ENCODE measurements at places on chromosomes 6 and 20. TPM values are rescaled to one million over a fixed set of nuclear protein-coding genes. Genes with fewer than 3 reads are reported as not detected.
A peak's percentile ranks its signal among the peaks of the same experiment; 100 is the strongest.

GRCh38 chr6:51141080-51141479 lies 322.4 kb downstream of the TFAP2B start:
- no peaks in the 10 kb centered on the region for H3K36me3 ChIP-seq
- no peak overlapping the region for H3K4me3 ChIP-seq
- no peaks in the 10 kb centered on the region for H3K27me3 ChIP-seq
- DNase-seq: no peak
- H3K27ac ChIP-seq: no peak overlapping the region

DNA sequence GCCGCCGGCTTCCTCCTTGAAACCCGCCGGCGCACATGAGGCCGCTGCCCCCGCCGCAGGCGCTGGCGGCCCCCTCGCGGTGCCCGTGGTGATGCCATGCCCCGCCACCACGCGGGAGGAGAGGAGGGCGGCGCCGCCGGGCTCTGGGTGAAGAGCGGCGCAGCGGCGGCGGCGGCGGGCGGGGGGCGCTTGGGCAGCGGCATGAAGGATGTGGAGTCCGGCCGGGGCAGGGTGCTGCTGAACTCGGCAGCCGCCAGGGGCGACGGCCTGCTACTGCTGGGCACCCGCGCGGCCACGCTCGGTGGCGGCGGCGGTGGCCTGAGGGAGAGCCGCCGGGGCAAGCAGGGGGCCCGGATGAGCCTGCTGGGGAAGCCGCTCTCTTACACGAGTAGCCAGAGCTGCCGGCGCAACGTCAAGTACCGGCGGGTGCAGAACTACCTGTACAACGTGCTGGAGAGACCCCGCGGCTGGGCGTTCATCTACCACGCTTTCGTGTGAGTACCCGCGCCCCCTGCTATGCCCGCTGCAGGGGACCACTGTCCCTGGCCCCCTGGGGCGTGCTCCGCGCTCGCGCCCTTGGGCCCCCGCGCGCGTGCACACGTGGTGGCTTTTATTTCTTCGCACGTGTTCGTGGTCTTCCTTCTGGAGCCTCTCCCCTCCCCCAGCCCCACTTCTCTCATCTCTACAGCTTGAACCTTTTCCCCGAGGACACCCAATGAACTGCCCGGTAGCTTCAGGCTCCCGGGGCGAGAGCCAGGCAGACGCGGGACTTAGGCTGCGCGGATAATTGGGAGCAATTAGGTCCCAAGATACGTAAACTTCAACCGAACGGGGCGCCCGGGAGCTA lies 453 bp downstream of the KCNQ5 start:
- peaks cover 61% of the 10 kb centered on the region for H3K4me1 ChIP-seq
- DNase-seq: peak; percentile 65

DNA sequence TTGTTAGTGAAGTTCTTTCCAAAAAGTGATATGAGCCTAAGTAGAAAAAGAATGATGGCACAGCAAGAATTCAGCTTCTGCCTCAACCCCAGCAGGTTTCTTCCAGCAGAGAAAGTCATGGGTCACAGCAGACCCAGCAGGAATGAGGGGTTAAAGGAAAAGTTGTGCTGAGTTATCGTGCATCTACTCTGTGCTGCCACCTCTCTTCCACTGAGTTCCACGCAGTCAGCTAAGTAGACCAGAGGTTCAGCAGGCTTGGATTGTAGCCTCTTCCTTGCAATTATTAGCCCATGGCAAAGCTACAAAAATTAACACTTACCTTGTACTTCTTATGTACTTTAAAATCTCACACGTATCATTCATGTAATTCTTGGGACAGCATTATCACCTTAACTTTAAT lies 510.8 kb downstream of the PTPRT start:
- no peak overlapping the region for H3K27ac ChIP-seq
- H3K27me3 ChIP-seq: no peaks in the 10 kb centered on the region
- H3K36me3 ChIP-seq: no peaks in the 10 kb centered on the region
- no peaks in the 10 kb centered on the region for H3K4me1 ChIP-seq
- H3K4me3 ChIP-seq: no peak overlapping the region
- DNase-seq: no peak

DNA sequence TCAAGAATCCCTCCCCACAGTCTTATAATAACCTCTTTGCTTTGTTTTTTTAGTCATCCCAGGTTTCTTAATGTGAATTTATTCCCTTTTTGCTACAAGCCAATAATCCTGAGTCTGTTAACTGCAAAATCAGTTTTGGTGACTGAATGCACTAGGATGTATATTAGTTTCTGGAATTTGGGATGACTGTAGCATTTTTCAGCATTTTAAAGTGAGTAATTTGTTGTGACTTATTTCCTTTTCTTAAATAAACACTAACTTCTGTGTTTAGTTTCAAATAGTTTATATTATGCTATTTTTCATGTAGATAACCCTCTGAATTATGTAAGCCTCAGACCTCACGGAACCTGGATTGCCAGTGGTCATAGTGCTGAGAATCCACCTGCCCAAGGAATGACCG lies 5.5 kb downstream of the CST1 start:
- H3K27me3 ChIP-seq: no peaks in the 10 kb centered on the region
- H3K36me3 ChIP-seq: no peaks in the 10 kb centered on the region
- no peak for DNase-seq
- no peak overlapping the region for H3K4me3 ChIP-seq

DNA sequence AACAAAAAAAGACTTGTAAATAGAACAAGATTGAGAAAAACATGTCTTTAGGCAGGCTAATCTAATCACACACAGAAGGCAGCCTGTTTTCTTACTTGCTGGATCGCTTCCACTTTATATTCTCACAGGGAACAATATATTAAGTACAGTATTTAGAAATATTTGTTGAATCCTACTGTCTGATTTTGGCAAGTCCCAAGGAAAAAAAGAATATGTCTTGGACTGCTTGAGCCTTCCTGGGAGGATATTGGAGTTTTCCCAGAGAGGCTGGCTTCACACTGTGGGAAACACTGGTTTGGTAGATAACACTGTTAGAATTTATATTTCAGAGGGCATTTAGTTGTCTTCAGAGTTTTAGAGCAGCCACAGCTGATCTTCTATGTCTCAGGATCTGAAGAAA lies 229.7 kb downstream of the PRL start:
- H3K27ac ChIP-seq: no peak overlapping the region
- no peak overlapping the region for H3K4me3 ChIP-seq
- H3K27me3 ChIP-seq: no peaks in the 10 kb centered on the region
- H3K36me3 ChIP-seq: no peaks in the 10 kb centered on the region

DNA sequence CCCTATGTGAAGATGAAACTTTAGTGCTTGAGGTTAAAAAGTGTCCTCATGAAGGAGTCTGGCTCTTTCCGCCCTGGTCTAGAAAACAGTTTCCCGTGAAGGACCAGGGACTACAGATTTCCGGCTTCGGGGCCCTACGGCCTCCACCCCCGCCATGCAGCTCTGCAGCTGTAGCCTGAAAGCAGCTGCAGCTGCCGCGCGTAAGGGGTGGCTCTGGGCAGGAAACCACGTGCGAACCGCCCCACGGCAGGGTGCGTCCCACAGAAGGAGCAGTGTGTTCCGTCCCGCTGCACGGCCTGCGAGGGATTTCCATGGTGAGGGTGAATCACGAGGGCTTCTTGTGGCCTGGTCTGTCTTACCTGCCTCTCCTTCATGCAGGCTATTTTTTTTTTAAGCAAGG lies 117.0 kb downstream of the ERMARD start:
- no peak overlapping the region for H3K4me3 ChIP-seq
- H3K4me1 ChIP-seq: peaks cover 10% of the 10 kb centered on the region
- H3K27ac ChIP-seq: no peak overlapping the region
- H3K27me3 ChIP-seq: no peaks in the 10 kb centered on the region

DNA sequence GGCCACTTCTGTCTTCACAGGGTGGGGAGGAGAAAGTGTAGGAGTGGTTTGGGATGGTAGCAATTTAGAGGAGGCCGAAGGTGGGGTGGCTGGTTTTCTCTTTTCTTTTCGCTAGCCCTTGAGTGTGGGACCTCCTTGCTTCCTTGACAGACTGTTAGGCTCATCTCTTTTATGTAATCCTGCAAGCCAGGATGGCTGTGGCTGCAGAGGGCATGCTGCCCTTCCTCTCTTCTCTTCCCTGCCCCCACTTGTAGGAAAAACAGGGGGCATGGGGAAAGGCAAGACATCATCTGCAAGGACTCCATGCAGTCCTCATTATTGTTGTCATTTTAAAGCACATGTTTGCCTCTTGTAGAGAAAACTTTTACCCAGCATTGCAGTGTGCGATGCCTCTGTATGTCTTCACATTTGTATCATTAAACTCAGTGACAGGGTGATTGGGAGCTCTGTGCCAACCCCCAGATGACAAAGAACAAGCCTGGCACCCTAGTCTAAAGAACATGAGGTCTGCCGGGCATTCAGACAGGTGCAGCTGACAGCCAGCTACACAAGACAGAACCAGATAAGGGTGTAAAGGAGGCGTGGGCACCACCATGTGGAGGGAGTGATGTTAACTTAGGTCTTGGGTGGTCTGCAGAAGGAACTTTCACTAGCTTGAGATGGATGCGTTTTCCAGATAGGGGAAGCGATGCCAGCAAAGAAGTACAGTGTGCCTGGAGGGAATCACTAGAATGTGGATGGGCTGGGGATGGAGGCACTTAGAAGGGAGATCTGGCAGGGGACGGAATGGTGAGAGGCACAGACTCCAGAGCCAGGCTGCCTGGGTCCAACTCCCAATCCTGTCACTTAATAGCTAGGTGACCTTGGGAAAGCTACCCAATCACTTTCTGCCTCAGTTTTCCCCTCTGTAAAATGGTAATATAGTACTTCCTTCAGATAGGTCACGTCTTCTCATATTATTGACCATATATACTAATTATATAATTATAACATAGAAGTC lies 207.6 kb downstream of the TBC1D7 start:
- H3K36me3 ChIP-seq: no peaks in the 10 kb centered on the region
- H3K4me1 ChIP-seq: no peaks in the 10 kb centered on the region
- peaks cover 12% of the 10 kb centered on the region for H3K27me3 ChIP-seq

DNA sequence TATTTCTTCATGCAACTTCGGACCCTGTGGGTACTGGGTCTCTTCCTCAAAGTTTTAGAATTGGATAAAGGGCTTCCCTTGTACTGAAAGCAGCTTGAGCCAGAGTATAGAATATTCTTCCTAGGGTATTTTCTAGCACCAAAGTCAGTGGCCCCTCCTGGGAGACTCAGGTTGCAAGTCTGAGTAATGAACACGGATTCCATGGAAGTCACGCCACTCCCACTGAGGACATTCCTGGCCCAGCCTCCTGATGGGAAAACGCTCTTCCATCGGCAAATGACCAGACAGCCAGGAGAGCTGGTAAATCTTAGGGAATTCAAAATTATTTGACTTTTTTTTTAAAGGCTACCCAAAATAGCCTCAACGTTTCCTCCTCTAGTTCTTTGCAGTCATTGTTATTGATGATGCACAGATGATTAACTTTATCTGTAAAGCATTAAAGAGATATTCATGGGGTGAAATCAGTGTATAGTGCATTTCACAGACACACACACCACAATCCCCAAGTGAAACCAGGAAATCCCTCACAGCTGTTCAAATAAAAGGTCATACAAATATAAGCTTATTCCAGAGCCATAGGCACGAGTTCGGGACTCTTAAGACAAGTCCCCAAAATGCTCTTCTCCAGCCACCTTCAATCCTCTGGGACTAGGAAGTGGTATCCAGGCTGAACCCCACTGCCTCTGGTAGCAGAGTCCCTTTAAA lies 248.8 kb downstream of the SOD2 start:
- H3K27me3 ChIP-seq: peaks cover 20% of the 10 kb centered on the region
- no peak overlapping the region for H3K4me3 ChIP-seq
- DNase-seq: no peak
- no peak overlapping the region for H3K27ac ChIP-seq

GRCh38 chr20:31713312-31714273 lies 9.1 kb downstream of the BCL2L1 start:
- H3K4me1 ChIP-seq: peaks cover 87% of the 10 kb centered on the region
- peak overlapping the region; percentile 88 for H3K27ac ChIP-seq
- H3K4me3 ChIP-seq: peak overlapping the region; percentile 24

- DNase-seq: no peak
- H3K27me3 ChIP-seq: no peaks in the 10 kb centered on the region
- H3K27ac ChIP-seq: no peak overlapping the region
- peaks cover 11% of the 10 kb centered on the region for H3K4me1 ChIP-seq
- H3K36me3 ChIP-seq: no peaks in the 10 kb centered on the region
- no peak overlapping the region for H3K4me3 ChIP-seq
Measured at GRCh38 chr6:154977588-154977987, 17.5 kb upstream of the TIAM2 start.

DNA sequence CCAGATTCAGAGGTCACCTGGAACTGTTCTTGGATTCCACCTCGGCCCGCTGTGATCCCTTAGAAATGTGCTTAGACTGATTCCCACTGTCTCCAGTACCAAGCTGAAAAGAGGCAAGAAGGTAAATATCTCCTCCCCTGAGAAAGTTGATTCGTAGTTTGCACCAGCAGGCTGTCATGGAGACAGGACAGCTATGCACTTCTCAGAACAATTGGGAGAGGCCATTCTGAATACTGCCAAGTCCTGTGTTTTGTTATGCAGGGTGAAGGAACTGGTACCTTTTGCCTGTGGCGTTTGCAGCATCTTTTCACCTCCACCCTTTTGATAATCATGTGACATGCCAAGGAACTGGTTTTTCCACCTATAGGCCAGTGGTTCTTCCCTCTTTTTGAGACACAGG lies 58.2 kb upstream of the RNGTT start:
- no peaks in the 10 kb centered on the region for H3K4me1 ChIP-seq
- H3K4me3 ChIP-seq: no peak overlapping the region
- H3K27me3 ChIP-seq: no peaks in the 10 kb centered on the region
- no peak overlapping the region for H3K27ac ChIP-seq
- no peaks in the 10 kb centered on the region for H3K36me3 ChIP-seq

- H3K4me1 ChIP-seq: peaks cover 24% of the 10 kb centered on the region
- peaks cover 11% of the 10 kb centered on the region for H3K36me3 ChIP-seq
- H3K27ac ChIP-seq: no peak overlapping the region
- H3K4me3 ChIP-seq: no peak overlapping the region
- no peaks in the 10 kb centered on the region for H3K27me3 ChIP-seq
Measured at GRCh38 chr6:136696783-136697364, 95.4 kb downstream of the MAP3K5 start.

DNA sequence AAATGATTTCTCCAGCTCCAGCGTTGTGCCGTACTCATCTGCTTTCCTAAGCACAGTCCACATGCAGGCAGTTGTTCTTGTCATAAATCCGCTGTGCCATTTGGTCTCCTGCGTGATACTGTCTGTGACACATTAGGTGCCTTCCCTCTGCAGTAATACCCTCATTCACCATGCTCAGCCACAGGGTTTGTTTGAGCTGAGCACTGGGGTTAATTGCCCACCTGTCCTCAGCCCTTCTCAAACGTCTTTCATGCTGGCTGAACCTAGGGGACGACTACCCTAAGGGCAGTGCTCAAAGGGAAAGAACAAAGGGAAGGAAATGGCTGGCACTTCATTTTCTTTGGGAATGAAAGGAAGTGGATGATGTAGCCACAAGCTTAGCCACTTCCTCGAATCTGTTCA lies 64.2 kb upstream of the MYLIP start:
- peaks cover 9% of the 10 kb centered on the region for H3K27me3 ChIP-seq
- no peaks in the 10 kb centered on the region for H3K36me3 ChIP-seq
- H3K27ac ChIP-seq: no peak overlapping the region
- no peaks in the 10 kb centered on the region for H3K4me1 ChIP-seq
- DNase-seq: no peak

Gene BPIFB1
- total RNA-seq: not detected

Gene AIG1
- 16.1 TPM for total RNA-seq

Gene MANEA
- total RNA-seq: 16.3 TPM

Gene HLA-DQA1
- total RNA-seq: 0.97 TPM

Gene LIN28B
- not detected for total RNA-seq

Gene CLPSL1
- total RNA-seq: not detected

Gene CAGE1
- total RNA-seq: 0.12 TPM
